ENCODE measurements at places on chromosomes 12 and 14. TPM values are rescaled to one million over a fixed set of nuclear protein-coding genes. Genes with fewer than 3 reads are reported as not detected.

GRCh38 chr12:81176796-81177195 is 98.9 kb downstream of the ACSS3 start:
- no peak for DNase-seq
- H3K4me1 ChIP-seq, result no peaks in the 10 kb centered on the region
- no peak overlapping the region for H3K4me3 ChIP-seq
- no peaks in the 10 kb centered on the region for H3K36me3 ChIP-seq
- H3K27ac ChIP-seq, result no peak overlapping the region
- H3K27me3 ChIP-seq, result no peaks in the 10 kb centered on the region

- no peak overlapping the region for H3K4me3 ChIP-seq
- H3K4me1 ChIP-seq, result peaks cover 16% of the 10 kb centered on the region
- H3K27ac ChIP-seq, result no peak overlapping the region
- no peak for DNase-seq
- H3K36me3 ChIP-seq, result no peaks in the 10 kb centered on the region
- H3K27me3 ChIP-seq, result no peaks in the 10 kb centered on the region
These were observed 25.9 kb downstream of the CMKLR1 start for GRCh38 chr12:108313241-108313605.

Gene ARID4A
- 26.9 TPM for total RNA-seq

- H3K27ac ChIP-seq, result no peak overlapping the region
- H3K4me3 ChIP-seq, result peak overlapping the region; percentile 95
These were observed 1.4 kb downstream of the RAN start for GRCh38 chr12:130873106-130873795.

DNA sequence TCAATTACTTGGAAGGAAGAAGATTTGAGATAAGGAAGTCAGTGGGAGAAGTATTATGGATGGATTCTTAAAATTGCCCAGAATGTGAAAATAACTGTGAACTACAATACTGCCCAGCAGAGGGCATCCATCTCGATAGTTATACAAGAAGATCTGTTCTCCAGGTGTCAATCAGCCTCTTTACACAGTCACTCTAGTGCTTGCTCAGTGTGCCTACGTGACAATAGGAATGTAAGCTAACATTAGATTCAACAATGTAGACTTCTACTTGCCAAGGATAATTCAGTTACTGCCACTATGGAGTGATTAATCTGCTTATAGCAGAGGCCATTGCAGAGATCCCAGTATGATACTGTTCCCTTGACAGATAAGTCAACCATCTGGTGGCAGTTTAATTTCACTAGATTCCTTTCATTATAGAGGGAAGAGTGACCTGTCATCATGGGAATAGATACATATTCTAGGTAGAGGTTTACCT is 10.6 kb upstream of the MAP4K5 start:
- H3K36me3 ChIP-seq, result no peaks in the 10 kb centered on the region
- H3K27me3 ChIP-seq, result no peaks in the 10 kb centered on the region
- H3K4me1 ChIP-seq, result no peaks in the 10 kb centered on the region
- H3K27ac ChIP-seq, result no peak overlapping the region
